CD14-positive monocyte (primary cell): ENCODE measurements at places on chromosomes 1 and 21. TPM values are rescaled to one million over a fixed set of nuclear protein-coding genes. Genes with fewer than 3 reads are reported as not detected.

SH2D1B gene
- 1.7 TPM for polyA plus RNA-seq

DNA sequence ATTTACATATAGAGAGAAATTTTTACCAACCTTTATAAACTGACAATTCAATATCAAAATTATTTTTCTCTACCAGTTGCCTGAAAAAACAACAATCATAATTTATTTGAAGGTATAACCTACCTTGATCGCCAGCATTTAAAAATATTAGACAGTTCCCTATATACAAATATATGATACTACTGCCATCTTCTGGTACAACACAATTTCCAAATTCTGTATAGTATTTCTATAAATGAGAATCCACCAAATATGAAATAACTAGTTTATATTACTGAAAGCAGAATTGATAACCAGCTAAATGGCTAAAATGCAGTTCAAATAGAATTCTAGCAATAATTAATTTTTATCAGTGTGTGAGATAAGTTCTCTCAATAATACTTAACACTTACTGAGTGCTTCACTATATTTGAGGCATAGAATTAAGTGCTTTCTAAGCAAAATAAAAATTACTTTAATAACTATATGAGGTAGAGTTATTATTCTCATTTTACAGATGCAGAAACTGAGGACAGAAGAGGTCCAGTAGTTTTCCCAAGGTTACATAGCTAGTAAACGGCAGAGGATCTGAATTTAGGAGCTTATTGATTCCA lies 75.6 kb downstream of the PIGK start:
- DNase-seq, result no peak

GRCh38 chr1:43536196-43536863 lies 5.6 kb downstream of the PTPRF start:
- DNase-seq, result no peak

AZIN2 gene
- not detected for polyA plus RNA-seq

GRCh38 chr1:178581351-178582303 lies 68.7 kb downstream of the TEX35 start:
- no peak for DNase-seq

GRCh38 chr1:44678626-44679025 lies 4.1 kb downstream of the ARMH1 start:
- no peak for DNase-seq

DNA sequence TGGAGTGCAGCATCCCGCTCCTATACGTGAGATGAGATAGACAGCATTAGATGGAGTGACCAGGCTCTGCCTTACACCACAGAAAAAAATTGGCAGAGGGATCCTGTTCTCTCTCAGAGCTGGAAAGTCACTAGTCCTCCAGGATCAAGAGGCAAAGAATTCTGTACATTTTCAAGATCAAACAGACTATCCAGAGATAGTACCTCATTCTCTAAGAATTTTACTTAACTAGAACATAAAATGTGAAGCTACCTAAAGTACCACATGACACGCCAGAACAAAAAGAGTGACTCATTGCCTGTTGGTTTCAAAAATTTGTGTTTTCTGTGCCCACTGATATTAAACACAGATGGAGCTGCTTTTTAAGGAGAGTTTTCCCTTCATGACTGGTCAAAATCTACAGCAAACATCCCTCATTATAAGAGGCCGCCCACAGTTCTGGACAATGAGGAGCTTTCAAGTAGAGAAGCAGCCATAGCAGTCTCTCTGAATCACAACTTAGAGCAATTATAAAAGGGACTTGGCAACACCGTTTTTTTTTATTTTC lies 32.3 kb downstream of the CD160 start:
- DNase-seq, result no peak

DNA sequence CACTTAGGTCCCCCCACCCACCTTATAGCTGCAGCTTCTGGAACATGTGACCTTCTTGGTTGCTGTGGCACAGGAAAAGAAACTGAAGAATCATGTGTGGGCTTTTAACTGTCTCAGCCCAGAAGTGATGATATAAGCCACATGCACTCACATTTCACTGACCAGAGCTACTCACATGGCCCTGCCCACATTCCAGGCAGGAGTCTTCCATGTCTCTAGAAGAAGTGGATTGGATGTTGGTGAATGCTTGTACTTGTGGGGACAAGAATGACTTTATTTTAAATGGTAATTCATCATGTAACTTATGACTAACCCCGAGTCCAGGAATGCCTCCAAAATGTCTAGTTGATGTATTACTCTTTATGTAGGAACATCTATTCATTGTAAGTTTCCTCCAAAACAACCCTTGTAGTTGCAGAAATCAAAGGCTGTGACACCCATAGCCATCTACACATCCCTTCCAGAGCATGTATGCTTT lies 15.8 kb upstream of the CAMK1G start:
- no peak for DNase-seq

LPAR3 gene
- not detected for polyA plus RNA-seq

GRCh38 chr1:93357242-93357641 lies 11.5 kb downstream of the DR1 start:
- no peak for DNase-seq

TCEA3 gene
- polyA plus RNA-seq, result not detected

GRCh38 chr1:12386130-12386529 lies 156.3 kb downstream of the VPS13D start:
- DNase-seq, result no peak

LMX1A gene
- polyA plus RNA-seq, result not detected

CLCA1 gene
- not detected for polyA plus RNA-seq

GRCh38 chr1:217493290-217493689 lies 137.6 kb downstream of the GPATCH2 start:
- no peak for DNase-seq

- no peak for DNase-seq
Observed at GRCh38 chr1:78370779-78371482, 119.8 kb upstream of the PTGFR start.

DCDC2B gene
- polyA plus RNA-seq, result not detected in 2 replicates

GRCh38 chr1:36533897-36534296 lies 51.2 kb upstream of the CSF3R start:
- DNase-seq, result no peak

DNA sequence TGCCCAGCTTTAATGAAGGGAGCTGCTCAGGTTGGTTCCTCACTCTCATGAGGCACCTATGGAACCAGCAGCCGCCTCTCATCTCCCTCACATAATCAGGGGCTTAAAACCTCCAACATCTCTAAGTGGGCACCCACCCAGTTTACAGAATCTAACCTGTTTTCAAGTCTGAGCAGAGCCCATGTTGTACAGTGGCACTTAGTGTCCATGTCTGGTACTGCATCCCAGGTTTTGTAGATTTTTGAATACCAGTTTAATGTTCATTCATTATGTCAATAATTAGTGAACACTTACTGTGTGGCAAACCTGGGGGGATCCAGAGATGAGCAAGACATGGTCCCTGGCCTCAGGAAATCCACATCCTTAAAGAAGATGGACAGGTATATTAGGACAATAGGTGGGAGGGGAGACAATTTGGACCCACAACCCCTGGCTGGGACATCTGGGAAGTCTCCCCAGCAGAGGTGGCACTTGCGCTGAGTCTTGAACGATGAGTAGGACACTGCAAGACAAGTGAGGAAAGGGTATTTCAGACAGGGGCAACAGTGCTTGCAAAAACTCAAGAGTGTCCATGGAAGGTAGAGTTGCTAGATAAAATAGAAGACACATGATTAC lies 83.3 kb downstream of the LACTBL1 start:
- no peak for DNase-seq

- DNase-seq, result no peak
Observed at GRCh38 chr1:40047769-40048168, 7.2 kb downstream of the CAP1 start.

DNA sequence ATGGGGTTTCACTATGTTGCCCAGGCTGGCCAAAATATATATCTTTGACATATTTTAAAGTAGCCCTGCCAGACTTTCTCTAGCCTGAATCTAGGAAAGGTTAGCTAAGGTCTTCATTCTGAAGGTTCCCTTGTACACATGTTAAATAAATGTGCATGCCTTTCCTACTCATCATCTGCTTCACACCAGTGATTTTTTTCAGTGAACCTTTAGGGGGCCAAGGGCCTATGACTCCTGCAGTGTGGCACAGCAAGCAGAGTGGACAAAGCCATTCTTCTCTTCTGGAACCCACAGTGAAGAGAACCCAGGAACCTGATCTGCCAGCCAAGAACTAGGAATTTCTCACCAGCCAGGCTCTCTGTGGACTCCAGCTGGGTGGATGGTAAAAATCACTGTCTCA lies 22.9 kb downstream of the CBR1 start:
- no peak for DNase-seq

DNA sequence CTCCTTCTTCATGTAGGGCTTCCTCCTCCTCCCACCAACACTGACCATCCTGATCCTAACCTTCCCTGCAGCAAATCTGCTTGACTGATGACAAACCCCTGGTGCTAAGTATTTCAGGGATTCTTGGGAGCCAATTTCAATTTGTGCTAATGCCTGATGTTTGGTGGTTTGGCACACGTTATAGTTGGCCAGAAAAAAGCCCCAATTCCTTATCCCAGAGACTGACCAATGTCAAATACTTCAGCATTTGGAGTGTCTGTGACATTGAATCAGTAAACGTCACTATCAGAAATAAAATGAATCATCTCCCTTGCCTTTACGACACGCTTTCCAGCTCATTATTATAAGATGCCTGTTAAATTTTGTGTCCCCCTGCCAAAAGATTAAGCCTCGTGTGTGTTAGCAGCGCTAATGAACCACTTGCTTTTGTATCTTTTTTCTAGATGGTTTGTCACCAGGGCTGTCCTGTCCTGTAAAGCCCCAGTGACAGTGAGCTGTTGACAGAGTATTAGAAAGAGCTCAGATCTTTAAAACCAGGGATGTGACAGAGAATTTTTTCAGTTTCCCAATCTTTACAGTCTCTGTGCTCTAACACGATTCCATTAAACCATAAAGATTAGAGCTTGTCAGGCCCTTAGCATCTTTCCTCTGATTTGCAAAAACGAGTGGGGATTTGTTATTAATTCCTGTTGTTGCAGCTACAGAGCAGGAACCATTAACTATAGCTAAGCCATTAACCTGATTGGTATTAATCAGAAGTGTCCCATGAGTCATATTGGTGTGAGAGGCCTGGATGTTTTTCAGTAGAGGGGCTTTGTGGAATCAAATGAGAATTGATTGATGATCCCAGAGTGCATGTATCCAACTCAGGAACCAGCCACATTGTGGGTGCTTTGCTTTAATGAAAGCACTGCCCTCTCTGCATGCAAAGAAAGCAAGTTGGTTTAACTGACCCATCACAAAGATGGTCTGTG lies 665.1 kb upstream of the PLXNA2 start:
- DNase-seq, result no peak

- DNase-seq, result no peak
Observed at GRCh38 chr21:25459365-25459764, 147.9 kb downstream of the MRPL39 start.

S100A2 gene
- not detected for polyA plus RNA-seq

ENAH gene
- not detected for polyA plus RNA-seq

GRCh38 chr1:218886101-218886871 lies 287.4 kb upstream of the LYPLAL1 start:
- DNase-seq, result no peak

- DNase-seq, result no peak
Observed at GRCh38 chr1:240515505-240515904, 96.5 kb downstream of the GREM2 start.

C8A gene
- not detected in 2 replicates for polyA plus RNA-seq

GRCh38 chr1:17892851-17893250 lies 137.7 kb downstream of the ACTL8 start:
- DNase-seq, result no peak

SLC50A1 gene
- polyA plus RNA-seq, result 49.4 TPM

CEP104 gene
- 18.0 and 25.1 TPM in 2 replicates for polyA plus RNA-seq

DNA sequence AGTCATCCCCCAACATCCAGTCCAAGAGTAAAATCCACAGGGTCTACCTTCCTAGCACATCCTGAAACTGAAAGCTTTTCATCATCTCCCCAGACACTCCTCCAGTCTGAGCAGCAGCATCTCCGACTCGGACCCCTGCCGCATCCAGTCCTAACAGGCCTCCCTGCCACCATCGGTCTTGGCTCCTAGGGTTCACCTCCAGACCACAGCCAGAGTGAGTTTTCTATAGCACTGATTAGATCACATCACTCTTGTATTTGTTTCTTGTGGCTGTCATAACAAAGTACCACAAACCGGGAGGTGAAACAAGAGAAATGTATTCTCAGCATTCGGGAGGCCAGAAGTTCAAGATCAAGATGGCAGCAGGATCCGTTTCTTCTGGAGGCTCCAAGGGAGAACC lies 187.8 kb downstream of the TOMM20 start:
- DNase-seq, result no peak

GRCh38 chr1:212780759-212781158 lies 10.8 kb downstream of the NSL1 start:
- DNase-seq, result no peak

DNA sequence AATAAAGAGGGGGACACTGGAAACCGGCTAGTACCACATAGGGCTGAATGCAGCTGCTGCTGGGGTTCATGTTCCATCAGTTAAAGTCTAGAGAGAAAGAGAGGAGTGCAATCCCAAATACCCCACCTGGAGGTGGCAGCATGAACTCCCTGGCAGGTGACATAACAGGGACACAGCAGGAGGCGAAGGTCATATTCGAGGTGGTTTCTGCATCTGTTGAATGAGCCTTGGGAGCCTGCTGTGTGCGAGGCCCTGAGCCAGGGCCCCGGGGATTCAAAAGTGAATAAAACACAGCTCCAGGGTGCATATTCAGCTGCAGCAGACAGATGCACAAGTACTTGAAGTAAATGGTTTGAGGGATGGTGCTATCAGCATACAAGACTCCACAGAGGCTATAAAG lies 456.8 kb downstream of the SETD4 start:
- DNase-seq, result no peak

DNA sequence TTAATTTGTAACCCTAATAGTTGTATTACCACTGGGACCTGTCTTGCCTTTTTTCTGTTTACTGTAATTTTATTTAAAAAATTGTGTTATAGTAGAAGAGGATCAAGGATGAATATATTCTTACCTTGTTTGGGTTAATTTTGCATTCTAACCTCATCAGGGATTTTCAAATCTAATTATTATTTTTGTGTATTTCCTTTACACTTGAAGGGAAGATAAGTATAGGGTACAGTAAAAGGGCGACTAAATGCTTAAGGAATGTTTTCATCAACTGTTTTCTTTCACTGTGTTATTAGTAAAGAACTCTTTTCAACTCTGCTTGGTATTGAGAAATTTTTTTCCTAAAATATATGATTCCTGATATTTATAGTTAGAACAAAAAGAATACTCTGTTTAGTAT lies 33.3 kb downstream of the OSBPL9 start:
- no peak for DNase-seq

DNA sequence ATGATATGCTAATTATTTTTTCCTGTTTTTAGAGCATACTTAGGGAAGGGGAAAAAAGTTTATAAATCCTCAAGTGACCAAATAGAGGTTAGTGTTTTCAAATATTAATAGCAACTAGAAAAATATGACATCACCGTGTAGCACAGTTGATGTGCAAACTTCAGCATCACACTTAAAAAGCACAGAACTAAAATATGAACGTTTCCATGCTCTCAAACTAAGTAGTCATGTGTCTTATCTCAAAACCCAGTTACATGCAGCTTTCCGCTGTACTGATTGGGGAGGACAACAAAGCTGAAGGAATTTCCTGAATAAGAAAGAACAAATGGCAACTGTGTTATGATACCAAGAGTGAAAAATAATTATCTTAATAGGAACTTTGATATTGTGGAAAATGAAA lies 903.7 kb downstream of the ADGRL2 start:
- no peak for DNase-seq
